ENCODE measurements at places on chromosomes 7 and 10.
A peak's percentile ranks its signal among the peaks of the same experiment; 100 is the strongest.

DNA sequence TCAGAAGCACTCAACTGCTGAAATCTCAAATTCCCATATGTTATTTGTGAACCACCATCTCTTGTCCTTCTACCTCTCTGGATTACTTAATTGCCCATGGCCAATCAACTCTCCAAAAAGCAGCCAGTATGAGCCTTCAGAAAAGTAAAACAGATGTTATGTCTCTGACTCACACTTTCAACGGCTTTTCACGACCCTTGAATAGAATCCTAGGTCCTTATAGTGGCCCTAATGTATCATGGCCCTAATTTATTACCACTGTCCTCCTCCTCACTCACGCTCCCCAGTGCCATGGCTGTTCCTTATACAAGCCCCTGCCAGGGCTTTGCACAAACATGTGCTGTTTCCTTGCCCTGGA is 20.0 kb downstream of the ZNF438 start:
- no peak for DNase-seq

DNA sequence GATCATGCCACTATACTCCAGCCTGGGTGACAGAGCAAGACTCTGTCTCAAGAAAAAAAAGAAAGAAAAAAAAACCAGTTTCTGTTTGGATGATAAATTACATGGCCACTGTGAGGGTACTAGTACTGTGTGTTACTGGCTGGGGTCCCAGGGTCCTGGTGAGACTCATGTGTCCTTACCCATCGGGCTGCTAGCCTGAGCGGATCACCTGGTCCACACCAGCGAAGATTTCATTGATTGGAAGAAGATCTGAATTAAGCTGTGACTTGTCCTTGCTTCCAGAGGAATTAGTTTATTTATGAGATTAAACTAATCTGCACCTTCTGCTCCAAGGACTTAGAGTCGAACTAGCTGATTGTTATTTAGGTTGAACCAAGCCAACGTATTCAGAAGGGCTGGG is 40.0 kb upstream of the BAMBI start:
- no peak for DNase-seq

GRCh38 chr7:33539659-33540400 is 365.5 kb upstream of the BMPER start:
- no peak for DNase-seq

GRCh38 chr10:132450825-132451505 is 54.0 kb downstream of the PWWP2B start:
- DNase-seq = no peak

GRCh38 chr10:118851062-118852035 is 96.6 kb upstream of the CACUL1 start:
- no peak for DNase-seq

- peak; percentile 9 for DNase-seq
These were observed 563 bp upstream of the JMJD1C start for GRCh38 chr10:63466144-63466935.

- no peak for DNase-seq
These were observed 190.9 kb downstream of the DNAJB6 start for GRCh38 chr7:157527686-157528085.

DNA sequence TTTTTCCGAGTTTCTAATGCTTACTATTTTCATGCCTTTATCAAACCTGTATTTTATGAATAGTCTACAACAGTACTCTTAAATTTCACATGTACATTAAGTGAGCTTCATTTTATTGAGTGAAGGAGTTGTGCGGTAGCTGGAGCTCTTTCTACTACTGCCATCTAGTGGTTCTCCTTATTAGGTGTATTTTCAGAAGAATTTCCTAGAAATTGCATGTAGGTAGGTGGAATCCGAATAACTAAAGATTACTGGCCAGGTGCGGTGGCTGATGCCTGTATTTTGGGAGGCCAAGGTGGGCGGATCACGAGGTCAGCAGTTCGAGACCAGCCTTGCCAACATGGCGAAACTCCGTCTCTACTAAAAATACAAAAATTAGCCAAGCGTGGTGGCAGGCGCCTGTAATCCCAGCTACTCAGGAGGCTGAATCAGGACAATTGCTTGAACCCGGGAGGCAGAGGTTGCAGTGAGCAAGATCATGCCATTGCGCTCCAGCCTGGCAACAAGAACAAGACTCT is 38.3 kb downstream of the LRRC72 start:
- no peak for DNase-seq

GRCh38 chr7:120421151-120421651 is 148.2 kb downstream of the KCND2 start:
- no peak for DNase-seq

GRCh38 chr7:1043552-1044188 is 676 bp upstream of the GPR146 start:
- no peak for DNase-seq

DNA sequence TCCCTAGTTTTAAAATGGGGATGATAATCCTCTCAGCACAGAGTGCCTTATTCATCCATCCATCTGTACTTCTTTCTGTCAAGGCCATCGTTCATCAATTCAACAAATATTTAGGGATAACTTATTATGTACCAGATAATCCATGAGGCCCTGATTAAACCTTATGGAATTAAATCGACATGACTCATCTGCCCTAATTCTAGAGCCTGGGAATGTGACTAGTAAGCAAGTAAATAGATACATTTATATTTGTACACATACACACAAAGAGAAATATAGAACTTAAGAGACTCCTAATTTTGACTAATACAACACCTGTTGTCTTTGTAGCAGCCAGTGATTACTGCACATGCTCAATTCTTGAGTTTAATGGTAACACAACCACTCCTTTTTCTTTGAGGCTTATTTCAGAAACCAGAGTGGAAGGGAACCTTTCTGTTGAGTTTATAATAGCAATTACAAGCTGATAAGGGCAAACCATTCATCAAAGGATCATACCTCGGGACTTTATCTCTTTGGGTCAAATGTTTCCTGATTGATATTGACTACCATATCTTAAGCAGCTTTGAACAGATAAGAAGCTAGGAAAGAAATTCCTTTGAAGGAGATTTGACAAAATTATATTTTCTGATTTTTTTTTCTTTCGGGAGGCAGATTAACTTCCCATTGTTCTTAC is 122.7 kb downstream of the ARID5B start:
- DNase-seq = no peak

GRCh38 chr10:43900571-43900970 is 251.9 kb upstream of the ZNF32 start:
- no peak for DNase-seq

DNA sequence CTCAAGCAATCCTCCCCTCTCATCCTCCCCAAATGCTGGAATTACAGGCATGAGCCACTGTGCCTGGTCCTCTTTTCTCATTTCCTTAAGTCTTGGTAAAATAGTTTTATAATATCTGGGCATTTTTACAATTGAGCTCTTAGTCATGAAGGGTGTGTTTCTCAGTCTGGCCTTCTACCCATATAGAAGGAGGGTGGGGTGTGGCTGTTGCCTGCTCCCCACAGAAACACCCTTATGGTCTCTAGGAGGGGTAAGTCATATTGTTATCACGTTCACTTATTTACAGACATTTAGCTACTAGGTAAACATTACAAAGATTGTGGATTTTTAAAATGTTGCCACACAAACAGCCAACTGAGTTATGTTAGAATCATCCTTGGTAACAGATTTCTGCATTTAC is 6.7 kb upstream of the OTUD1 start:
- no peak for DNase-seq

- no peak for DNase-seq
These were observed 203.8 kb upstream of the FAM3C start for GRCh38 chr7:121599887-121600286.

DNA sequence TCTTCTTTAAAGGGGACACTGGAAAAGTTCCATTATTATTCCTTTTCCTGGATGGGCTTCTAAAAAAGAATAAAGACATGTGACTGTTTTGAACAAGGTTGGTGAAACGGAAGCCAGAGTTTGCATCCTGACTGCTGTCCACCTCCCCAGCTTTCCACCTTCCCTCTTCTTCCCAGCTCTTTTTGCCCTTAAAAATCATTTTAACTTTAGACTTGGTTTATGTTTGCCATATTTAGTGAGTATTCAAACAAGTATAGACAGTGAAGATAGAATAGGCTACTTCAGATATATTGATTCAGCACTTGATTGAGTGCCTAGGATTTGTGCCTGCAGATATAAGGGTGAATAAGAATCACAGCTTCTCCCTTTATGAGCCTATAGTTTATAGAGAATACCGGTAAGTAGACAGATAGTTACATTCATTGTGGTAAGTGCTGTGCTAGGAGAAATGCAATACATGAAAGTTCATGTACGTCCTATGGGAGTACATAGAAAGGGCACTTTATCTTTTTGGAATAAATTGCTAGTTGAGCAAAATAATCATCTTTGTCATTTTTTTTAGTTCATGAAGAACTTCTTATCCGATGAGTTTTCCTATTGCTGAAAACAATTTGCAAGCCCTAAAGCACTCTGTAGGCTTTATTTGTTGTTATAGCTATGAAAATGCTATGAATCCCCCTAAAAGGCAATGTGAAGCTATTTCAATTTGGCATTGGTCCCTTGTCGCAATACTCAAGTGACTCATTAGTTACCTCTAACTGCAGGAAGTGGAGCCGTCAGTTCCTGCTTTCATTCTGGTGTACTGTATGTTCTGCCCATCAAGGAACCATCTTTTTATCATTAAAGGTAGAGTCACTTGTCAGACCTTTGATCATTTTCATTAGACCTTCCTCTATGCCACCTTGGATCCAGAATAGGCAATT is 57.2 kb upstream of the STRIP2 start:
- peak; percentile 11 for DNase-seq

DNA sequence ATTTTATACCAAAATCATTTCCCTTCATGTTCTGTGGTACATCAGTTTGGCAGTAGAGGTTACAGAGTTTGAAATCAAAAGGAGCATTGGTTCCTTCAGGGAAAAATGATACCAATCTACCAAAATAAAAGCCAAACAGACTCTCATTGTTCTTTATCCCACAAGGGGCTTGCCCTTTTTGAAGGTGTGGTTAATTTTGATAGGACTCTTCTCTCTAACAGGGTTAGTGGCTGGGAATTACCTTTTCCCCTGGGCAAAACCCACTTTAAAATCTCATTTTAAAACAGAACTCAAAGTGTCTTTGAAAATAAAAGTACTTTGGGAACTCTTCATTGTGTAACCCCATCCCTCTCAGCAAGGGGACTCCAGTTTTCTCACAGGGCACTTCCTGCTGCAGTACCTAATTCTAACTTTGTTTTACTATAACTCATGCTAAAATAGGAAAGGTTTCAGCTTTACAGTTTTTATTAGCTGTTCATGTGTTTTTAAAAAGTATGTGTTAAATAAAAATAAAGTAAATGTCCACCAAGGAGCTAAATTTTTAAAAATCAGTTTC is 30.6 kb downstream of the SMNDC1 start:
- DNase-seq = no peak

- no peak for DNase-seq
These were observed 110.1 kb downstream of the PLCE1 start for GRCh38 chr10:94103801-94104221.

DNA sequence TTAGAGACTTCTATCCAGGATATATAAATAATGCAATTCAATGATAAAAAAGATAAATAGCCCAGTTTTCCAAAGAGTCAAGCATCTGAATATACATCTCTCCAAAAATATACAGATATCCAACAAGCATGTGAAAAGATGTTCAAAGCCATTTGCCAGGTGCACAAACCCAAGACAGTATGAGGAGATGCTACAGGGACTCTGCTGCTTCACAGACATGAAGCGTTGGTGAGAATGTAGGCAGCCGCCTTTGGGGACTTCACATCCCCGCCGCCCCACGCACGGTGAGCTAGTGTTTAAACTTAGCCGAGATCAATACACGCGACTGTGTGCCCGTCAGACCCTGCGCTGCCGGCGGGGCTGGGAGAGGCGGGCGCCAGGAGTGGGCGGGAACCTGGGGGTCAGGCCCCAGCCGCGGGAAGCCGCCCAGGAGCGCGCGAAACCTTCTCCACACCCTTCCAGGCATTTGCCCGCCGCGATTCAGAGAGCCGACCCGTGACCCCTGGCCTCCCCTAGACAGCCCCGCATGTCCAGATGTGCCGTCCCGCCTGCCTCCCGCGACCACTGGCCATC is 927 bp upstream of the ALOX5 start:
- DNase-seq = no peak

DNA sequence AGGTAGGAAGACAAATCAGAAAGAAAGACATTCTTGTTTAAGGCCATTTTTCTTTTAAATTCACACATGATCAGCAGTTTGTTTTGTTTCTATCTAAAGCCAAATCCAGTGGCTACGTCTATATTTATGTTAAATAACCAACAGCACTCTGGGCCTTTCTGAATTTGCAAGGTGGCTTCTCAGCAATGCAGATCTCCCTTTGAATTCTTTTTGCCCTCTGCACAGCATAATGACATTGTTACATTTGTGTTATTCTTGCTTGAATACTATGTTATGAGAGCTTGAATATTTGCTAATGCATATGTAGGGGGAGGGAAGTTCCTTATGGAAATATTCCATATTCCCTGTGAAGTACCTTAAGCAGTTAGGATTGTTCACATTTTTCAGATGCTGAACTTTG is 73.4 kb upstream of the PPP1R17 start:
- DNase-seq = no peak

DNA sequence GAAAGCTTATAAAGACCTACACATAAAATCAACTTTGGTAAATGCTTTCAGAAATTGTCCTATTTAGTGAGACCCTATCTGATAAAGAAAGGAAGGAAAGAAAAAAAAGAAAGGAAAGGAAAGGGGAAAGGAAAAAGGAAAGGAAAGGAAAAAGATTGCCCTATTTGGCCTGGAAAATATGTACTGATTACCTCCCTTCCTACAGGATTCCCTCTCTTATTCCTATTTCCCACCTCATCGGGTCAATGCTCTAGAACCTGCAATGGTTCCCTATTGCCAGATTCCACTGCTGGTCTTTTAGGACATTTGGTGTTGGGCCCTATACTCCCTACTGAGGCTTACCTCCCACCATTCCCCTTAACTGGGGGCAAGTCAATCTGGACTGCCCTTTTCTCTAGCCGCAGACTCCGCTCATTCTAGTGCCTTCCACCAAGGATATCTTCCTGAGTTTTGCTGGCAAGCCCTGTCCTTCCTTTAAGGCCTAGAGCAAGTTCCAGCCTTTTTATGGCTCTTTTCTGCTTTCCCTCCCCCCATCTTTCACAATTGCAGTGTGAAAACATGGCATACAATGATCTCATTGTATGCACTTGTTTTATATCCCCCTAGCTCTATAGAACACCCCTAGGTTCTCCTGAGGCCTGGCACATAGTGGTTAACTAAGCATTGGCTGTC is 4.4 kb downstream of the DDIT4 start:
- no peak for DNase-seq

- DNase-seq = no peak
These were observed 305.1 kb downstream of the RPS24 start for GRCh38 chr10:78338717-78339116.

DNA sequence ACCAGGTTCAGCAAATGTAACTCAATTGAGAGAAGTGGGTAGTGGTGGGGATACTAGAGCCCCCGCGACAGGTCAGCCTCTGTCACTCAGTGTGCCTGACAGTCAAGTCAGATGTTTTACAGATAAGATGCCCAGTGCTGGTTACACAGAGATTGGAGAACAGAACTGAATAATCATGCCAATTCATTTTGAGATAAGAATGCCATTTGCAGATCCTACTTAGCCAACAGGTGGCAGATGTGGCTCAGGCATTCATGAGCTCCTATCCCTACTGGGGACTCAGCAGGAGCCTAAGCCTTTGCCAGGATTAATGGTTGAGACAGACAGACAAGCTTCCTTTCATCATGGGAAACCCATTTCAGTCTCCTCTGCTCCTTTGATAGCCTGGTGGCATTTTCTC is 137.8 kb downstream of the MAPK8 start:
- DNase-seq = no peak

- DNase-seq = no peak
These were observed 818.0 kb downstream of the PHTF2 start for GRCh38 chr7:78616539-78616938.

- no peak for DNase-seq
These were observed 81.0 kb upstream of the PFKP start for GRCh38 chr10:2986391-2986801.

- no peak for DNase-seq
These were observed 134.1 kb downstream of the FZD1 start for GRCh38 chr7:91398341-91398740.
